ENCODE measurements at places on chromosomes 2 and 18. TPM values are rescaled to one million over a fixed set of nuclear protein-coding genes. Genes with fewer than 3 reads are reported as not detected.

The PCGF1 gene
- 21.7 TPM for total RNA-seq

The PAX8 gene
- 0.26 TPM for total RNA-seq

The SLC16A14 gene
- total RNA-seq = 13.7 TPM

DNA sequence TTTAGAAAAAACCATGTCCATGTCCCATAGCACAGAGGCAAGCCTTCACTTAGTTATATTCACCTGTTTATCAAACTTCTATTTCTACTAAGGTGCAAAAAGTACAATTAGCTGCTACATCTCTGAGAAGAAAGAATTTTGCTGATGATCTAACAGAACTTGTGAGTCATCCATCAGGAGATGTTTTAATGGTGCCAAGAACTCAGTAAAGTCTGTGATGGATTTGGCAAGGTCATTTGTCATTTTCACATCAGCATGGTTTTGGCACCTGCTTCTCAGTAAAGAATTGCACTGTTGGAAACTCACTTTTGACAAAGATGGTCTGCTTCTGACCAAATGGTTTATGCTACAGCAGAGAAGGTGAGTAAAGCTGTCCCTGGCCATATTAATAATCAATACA, 195.7 kb upstream of the TMEFF2 start:
- no peak for DNase-seq

GRCh38 chr2:203237346-203238238, 1.2 kb upstream of the CYP20A1 start:
- DNase-seq = no peak

- no peak for DNase-seq
Measured at GRCh38 chr2:167240671-167241070, 352.4 kb downstream of the XIRP2 start.

DNA sequence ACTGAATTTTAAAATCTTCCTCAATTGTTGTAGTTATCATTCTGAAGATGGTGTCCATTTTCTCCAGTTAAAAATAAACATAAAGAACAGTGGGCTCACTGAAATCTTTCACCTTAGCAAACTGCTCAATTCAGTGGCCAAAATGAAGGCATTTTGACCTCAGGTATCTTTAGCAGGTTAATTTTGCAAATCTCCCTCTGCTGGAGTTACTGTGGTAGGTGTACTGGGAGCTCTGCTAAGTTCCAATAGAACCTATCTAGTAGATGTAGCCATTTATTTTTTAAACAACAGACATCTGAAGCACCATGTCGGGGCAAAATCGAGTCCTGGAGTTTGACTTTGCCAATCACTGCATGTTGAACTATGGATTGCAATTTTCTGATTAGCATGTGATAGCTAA, 177.1 kb downstream of the IRS1 start:
- no peak for DNase-seq

DNA sequence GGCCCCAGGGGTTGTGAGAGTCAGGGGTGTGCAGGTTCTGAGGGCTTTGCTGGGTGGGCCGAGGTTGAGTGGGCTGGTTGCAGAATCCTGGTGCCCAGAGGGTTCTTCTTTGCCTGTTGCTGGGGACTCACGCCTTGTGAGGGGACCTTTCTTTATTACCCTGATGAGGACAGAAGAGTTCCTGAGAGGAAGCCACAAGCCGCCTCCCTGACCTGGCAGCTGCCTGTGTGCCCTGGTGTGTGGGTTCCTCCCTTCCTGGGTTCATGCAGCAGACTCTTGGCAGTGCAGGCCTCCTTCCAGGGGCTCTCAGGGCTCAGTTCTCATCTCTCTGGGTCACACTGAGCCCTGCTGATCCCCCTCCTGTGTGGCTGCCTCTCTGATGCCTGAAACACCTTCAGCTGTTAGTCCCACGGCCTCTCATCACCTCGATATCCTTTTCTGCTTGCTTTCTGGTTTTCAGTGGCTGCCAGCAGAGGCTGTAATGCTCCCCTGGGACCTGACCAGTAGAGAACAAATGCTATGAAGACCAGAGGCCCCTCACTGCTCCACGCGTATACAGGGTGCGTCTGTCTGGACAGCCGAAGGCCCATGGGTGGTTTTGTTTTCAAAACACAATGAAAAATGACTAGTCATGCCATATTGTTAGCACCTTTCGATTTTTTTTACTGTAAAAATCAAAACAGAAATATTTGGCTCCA, 191.3 kb downstream of the AGAP1 start:
- no peak for DNase-seq

DNA sequence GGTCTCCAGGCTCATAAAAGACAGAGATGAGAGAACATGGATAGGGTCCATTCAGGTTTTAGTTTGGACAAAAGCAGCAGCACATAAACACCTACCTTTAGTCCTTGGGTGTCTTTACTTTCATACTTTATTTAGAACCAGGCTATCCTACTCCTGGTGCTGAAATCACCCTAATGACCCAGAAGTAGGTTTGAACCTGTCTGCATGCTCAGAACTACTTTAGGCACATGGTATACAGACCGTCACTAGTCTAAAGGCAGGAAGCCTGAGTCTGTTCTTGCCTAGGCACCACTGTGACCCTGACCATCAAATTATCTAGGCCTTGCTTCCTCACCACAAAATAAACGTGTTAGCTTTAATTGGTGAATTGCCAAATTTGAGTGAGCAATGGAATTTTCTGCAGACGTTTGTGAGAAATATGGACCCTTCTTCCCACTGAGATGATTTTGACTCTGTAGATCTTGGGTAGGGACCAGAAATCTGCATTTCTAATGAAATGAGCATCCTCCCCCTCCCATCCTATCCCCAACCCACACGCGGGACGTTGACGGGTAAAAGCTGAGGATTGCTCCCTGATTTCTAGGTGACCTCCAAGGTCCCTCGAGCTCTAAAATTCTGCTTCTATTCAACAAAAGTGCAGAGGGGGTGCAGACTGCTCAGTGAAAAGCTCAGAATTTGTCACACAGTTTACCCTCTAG, 75.1 kb downstream of the PLEKHM3 start:
- no peak for DNase-seq

GRCh38 chr18:55998801-55999385, 410.9 kb upstream of the TCF4 start:
- DNase-seq = no peak

- DNase-seq = no peak
Measured at GRCh38 chr2:109124982-109125592, 3.9 kb upstream of the SH3RF3 start.

GRCh38 chr18:10234281-10234680, 220.2 kb upstream of the APCDD1 start:
- DNase-seq = no peak

GRCh38 chr2:18430996-18431748, 129.3 kb downstream of the RDH14 start:
- no peak for DNase-seq

- DNase-seq = no peak
Measured at GRCh38 chr2:239114616-239115265, 266.9 kb downstream of the TWIST2 start.

DNA sequence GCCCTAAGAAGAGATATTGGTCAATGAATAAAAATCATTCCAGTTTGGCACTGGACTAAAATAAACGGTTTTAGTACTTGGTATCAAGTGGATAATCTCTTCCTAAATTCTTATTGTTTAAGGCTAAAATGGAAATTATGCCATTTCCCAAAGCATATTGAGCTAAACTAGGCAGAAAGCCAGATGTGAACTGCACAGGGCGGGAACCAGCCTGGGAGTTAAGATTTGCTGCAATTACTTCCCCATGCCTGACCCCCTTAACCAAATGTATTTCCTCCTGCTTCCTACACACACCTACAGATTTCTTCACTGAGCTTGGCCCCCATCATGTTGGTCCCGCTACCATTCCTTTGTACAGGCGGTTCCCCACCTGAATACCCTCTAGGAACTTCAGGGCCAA, 12.2 kb downstream of the ZBTB7C start:
- no peak for DNase-seq

- no peak for DNase-seq
Measured at GRCh38 chr2:217573571-217573970, 429.2 kb downstream of the TNS1 start.

- DNase-seq = no peak
Measured at GRCh38 chr2:63788071-63788470, 53.6 kb upstream of the UGP2 start.

GRCh38 chr2:117879003-117879402, 64.5 kb downstream of the DDX18 start:
- DNase-seq = no peak
